ENCODE measurements at places on chromosomes 2 and 18.
A peak's percentile ranks its signal among the peaks of the same experiment; 100 is the strongest.

DNA sequence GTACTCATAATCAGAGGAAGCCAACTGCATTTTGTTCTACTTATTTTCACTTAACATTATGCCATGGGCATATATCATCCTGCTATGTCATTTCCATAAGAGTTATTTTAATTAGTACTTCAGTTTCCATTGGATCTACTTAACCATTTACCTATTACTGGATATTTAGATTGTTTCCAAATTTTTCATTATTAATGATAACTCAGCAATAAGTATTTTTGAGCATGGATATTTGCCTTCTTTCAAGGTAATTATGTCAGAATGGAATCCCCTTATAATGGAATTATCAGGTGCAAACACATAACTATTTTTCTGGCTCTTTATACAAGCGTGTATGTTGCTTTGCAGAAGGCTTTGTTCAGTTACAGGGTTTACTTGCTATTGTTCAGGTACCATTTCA lies 126.6 kb downstream of the RDH14 start:
- DNase-seq: no peak

GRCh38 chr2:47282621-47283272 lies 120.2 kb upstream of the MSH2 start:
- no peak for DNase-seq

GRCh38 chr2:163852616-163853015 lies 116.8 kb upstream of the FIGN start:
- DNase-seq: no peak

DNA sequence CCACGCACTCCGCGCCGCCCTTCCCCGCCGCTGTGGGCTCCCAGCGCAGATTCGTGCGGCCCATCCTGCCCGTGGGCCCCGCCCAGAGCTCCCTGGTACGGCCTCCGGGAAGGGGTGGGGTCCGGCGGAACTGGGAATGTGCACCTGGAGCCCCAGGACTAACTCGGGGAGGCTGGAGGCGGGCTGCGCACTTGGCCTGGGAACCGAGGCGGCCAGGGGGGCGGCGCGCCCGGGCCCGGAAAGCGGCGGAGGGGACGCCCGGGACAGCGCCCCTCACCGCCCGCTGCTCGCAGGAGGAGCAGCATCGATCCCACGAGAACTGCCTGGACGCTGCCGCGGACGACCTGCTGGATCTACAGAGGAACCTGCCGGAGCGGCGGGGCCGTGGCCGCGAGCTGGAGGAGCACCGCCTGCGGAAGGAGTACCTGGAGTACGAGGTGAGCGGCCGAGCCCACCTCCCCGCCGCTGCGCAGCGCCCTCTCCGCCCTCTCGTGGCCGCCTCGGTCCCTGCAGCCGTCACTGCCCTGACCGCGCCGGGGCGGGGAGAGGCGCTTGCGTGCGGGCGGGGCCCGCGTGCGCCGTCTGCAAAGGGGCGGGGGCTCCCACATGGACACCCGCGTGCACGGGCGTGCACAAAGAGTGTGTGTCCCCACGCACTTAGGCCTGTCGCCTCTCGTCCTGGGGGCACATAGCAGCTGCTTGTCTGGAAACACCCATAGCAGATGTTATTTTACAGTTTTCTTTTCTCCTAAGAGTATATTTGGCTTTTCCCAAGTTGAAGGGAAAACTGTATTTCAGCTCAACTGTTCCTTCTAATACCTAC lies 25.2 kb downstream of the PSD4 start:
- peak; percentile 86 for DNase-seq

DNA sequence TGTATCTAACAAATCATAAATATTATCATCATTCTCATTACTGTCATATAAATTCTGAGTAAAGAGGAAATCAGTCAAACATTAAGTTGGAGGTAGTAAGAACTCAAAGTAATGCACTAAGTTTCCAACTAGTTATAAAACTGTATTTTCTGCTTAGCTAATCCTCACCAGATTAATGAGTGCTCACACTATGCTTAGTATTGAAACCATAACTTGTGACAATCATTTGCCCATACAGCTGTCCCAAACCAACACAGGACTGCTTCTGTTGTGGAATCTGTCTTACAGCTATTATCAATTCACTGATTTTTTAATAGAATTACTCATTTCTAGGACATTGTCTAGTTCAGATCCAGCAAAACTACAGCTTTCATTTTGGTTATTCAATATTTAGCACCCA lies 41.5 kb upstream of the TANK start:
- DNase-seq: no peak

DNA sequence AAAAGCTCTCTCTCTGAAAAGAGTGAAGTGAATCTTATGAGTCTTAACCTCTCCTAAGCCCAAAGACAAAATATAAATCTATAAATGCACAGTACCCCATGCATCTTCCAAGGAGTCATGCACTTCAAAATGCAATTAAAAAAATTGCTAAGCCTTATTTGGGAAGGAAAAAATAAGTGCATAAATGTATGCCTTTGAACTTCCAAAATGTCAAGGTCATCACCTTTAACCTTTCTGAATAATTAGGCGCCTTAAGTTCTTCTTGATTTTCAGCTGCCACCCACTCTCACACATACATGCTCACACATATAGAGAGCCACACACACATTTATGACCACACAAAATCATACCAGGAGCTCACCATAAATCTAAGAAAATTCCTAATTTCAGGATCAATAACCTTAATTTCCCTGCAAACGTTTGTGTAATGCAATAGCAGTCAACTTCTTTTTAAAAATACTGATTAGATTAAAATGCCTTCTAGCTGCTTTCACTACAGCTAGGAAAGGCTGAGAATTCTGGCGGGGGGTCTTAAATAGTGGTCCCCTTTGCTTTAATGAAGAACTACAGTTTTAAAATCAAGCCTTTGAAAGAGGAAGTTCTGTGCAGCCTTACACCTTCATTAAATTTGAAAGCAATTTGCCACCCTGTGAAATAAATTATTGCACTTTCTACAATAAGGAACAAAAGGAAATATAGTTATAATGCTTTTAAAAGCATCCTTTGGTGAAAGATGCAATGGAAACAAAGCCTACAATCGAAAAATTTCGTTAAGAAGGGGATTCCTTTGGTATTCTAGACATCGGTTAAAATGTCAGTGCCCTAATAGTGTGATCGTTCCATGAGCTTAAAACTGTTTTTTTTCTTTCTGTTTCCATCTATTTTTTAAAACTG lies 3.6 kb downstream of the HOXD11 start:
- no peak for DNase-seq

DNA sequence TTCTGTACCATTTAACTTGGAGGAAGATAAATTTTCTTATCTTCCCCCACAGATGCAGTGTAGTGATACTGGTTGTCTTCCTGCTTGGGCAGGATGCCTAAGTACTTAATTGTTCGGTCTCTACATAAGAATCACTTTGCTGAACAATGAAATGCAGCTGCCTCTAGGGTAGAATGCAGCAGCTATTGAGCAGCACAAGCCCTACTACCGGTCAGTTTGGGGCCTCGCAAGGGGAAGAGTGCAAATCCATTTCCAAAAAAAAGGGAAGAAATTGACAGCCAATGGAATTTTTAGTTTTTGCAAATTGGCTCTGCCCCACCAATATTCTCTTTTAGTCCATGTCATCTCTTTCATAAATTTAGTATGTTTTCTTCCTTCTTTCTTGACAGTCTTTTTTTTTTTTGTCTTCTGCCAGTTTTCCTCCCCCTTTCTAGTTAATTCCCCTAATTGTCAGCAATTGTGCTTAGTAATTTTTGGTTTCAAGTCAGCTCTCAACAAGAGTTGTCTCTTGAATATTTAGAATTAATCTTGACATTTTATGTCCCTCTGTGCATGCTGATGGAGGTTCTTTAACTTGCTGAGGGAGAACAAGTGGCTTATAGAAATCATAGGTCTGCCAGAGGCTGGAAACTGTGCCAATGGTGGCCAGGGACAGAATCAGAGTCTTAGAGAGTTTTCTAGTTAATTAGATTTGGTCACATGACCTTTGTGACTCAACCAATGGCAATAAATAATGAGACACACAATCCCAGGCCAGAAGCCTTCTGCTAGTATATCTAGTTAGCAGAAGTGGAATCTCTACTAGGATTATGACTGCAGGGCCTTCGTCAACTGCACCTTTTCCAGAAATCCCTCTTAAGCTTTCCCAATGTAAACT lies 270.0 kb downstream of the CTNNA2 start:
- DNase-seq: no peak

GRCh38 chr18:67183398-67183797 lies 333.1 kb downstream of the DSEL start:
- no peak for DNase-seq

- no peak for DNase-seq
These were observed 94.3 kb downstream of the ADCYAP1 start for GRCh38 chr18:998936-999335.

- DNase-seq: no peak
These were observed 61.6 kb downstream of the BMP10 start for GRCh38 chr2:68809324-68810240.

- no peak for DNase-seq
These were observed 16.8 kb downstream of the EVX2 start for GRCh38 chr2:176066645-176067588.

GRCh38 chr18:13453714-13454113 lies 235.2 kb downstream of the LDLRAD4 start:
- no peak for DNase-seq

DNA sequence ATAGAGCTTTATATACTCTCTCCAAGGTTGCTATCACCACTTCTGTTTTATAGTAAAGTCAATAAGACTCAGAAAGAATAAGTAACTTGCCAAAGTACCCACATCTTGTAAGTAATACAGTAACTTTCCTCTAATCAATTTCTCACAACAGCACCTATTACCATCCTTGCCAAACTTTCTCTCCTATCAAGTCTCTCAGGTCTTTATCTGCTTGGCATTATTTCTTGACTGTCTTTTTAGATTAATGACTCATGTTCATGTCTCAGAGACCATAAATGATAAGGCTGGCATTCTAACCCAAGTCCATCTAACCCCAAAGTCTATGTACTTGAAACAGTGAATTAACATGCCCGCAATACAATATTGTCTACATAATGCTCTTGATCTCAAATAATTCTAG lies 618.0 kb upstream of the ZEB2 start:
- DNase-seq: no peak

DNA sequence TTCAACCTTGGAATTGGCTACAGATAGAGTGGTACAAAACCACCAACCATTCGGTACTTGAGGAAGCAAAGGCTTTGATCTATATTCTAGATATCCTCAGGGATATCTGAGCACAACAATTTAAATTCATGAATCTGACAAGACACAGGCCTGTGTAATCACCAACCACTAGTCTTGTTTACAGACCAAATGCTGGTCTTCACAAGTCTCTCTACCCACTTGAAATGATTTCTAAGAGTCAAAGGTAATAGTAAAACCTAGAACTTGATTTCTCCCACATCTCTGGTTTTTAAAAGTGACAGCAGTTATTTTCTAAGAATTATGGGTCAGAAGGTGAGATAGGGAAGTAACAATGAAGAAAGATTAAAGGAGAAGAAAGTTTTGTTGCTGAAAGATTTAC lies 613.7 kb upstream of the ACVR2A start:
- no peak for DNase-seq

DNA sequence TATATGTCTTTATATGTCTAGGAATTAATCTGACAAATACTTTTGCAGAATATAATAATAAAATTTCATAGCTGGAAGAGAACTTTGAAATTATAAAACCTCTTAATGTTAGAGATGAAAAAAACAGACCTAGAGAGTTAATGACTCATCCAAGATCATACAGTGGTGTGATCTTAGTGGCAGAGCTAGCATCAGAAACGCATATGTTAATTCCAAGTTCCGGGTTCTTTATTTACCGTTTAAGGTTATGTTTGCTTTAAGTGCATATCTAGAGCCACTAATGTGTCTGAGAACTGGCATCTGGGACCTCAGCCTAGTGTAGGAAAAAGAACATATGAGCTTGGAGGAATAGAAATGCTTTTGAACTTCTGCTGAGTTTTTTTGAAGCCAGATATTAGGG lies 24.3 kb downstream of the CERS6 start:
- DNase-seq: no peak

- DNase-seq: no peak
These were observed 100.0 kb upstream of the PIEZO2 start for GRCh38 chr18:11249391-11249790.

DNA sequence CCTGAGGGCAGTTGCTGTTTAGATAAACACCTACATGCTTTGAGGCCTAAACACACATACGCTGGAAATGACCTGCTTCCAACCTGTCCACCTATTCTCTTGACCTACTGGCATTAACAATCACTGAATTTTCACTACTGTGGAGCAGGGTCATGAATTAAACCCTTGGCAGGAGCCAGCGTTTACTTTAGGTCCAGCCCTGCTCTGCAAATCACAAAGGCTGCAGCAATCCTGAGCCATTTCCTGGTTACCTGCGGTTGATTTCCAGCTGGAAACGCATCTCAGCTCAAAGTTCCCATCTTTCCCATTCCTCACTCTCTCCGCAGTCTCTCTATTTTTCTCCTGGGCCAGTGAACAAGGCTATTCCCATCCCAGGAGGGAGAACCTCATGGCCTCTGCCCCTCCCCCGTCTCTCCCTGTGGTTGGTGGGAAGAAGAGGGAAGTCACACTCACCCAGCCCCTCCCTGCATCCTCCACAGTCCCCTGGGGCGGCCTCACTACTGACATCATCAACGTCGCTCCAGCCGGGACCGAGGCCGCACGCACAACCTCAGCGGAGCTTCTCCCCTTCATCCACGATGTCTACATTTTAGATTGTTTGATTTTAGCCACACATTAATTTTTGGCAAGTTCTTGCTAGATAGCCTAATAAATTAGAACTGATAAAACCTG lies 84.5 kb upstream of the SNTG2 start:
- DNase-seq: no peak

DNA sequence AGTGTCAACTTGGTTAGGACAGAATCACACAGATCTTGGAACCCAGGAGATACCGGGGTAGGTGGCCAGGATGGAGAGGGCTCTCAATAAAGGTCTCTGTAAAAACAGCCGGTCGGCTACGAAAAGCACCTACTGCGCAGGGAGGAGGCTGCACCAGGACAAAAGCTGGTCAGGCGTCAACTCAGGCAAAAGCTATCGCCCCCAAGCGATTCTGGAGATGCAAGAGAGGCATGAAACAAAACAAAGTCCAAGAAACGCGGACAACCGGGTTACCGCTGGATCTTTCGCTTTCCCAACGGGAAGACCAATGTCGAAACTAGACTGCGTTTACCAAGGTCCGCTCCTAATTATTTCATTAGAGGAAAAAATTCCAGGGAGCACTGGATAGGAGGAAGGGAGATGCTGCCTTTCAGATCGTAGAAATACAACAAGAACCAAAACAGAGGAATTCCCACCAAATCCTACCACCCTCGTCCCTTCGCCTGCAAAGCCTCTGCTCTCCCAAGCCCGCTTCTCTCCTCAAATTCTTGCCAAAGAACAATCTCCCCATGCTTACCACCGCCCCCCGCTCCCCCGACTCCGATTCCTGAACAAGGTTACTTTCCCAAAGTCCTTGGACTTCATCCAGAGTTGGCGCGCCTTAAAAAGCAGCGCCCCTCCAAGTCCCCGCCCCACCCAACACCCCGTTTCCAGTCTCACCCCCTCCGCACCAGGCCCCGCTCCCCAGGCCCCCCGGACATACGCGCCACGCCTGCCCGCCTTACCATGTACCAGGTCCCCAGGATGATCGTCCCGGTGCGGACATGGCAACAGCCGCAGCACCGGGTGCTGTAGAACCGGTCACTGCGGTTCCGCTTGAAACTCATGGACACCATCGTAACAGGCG lies 539 bp downstream of the LAPTM4A start:
- peak; percentile 69 for DNase-seq
